ENCODE measurements at places on chromosomes 2 and 18.

GRCh38 chr2:228699888-228700287 is 518.4 kb upstream of the SPHKAP start:
- no peak for DNase-seq

DNA sequence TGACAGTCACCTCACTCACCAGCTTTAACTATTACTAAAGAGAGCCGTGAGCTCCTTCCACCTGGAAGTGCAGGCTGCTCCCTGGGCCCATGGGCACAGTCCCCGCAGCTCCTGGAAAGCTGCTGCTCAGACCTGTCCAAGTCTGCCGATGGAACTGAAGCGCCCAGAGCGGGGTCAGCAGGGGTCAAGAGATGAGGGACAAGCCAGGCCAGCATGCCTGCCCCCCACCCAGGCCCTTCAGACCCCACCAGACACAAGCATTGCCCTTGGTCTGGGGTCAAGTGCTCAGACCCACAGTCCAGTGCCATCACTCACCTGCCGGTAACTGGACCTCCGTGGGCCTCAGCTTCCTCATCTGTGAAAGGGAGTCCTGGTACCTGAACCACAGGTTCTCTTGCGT is 59.9 kb downstream of the BIN1 start:
- DNase-seq = no peak

GRCh38 chr2:232420463-232421188 is 14.0 kb downstream of the ALPG start:
- peak; percentile 35 for DNase-seq

GRCh38 chr18:68728081-68728700 is 13.3 kb upstream of the TMX3 start:
- no peak for DNase-seq

- DNase-seq = no peak
Observed at GRCh38 chr2:11962707-11963328, 216.4 kb downstream of the LPIN1 start.

DNA sequence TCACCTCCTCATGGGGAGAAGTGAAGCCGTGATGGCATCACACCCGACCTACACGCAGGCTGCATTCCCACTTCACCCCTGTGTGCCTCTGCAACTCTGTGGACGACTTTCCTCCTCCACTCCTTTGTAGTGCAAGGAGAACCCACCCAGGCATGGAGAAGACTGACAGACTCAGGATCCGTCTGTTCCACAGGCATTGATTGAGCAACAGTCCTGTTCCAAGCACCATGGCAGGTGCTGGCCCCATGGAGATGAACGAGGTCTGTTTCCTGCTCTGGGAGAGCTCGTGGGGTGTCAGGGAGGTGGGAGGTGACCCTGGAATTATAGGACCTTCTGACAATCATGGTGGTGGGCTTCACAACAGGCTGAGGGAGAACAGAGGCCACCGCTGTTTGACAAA is 284.7 kb upstream of the HDAC4 start:
- DNase-seq = no peak

- DNase-seq = peak; percentile 16
Observed at GRCh38 chr2:155310589-155310988, 612.1 kb downstream of the KCNJ3 start.

- no peak for DNase-seq
Observed at GRCh38 chr18:49875155-49875554, 61.8 kb upstream of the ACAA2 start.

GRCh38 chr2:23460228-23460627 is 75.2 kb downstream of the KLHL29 start:
- no peak for DNase-seq

- DNase-seq = no peak
Observed at GRCh38 chr2:132477962-132478361, 61.4 kb downstream of the GPR39 start.

DNA sequence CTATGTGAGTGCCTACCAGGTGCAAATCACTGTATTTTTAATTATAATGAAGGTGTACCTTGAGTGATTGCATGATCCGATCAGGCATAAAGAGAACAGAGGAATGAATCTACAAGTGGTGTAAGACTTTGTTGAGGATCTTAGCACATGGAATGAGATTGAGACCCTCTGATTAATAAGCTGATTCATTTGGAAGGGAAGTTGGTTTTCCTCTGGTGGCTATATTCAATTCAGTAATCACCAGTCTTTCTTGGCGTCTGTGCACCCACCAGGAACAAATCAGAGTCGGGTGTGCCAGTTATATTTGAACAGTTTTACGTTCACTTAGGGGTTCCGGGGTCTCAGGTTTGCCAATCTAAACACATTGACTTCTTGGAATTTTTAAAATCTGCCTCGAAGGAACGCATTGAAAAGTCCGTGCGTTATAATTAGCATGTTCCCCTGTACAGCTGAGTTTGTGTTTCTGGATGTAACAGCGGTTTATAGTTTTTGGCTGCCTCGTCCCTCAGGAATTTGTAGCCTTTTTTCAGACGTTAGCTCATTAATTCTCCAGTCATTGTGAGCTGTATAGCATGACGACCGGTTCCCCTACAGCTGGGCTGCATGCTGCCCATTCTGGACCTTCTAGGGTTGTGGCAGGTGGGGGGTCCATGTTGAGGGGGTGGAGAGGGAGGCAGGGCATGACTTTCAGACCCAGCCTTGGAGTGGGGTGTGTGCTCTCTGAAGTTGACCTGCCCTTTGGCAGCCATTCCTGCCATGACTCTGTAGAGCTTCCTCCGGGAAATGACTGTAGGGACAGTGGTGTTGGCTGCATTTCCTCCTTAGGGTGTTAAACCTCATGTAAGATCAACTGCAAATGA is 20.3 kb downstream of the MYO1B start:
- no peak for DNase-seq

GRCh38 chr2:12262681-12263436 is 453.9 kb upstream of the TRIB2 start:
- DNase-seq = no peak

- no peak for DNase-seq
Observed at GRCh38 chr2:191499874-191500565, 177.9 kb upstream of the NABP1 start.

GRCh38 chr2:62409442-62409841 is 96.6 kb downstream of the TMEM17 start:
- DNase-seq = no peak

DNA sequence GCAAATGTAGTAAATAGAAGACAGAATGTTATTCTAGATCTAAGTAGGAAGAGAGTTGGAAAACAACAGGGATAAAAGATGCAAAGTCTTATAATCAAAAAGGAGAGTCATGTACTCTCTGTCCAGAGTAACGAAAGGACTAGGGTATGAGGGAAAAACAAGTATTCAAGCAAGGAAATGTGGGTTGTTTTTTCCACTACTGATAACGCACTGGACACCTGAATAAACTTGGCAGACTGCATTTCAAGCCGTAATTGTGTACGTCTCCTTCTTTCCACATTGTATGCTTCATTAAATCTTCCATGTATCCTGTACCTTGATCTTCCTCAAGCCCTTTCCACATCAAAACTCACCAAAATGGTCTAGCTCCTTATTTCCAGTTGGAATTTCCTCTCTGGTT is 420.6 kb downstream of the ZEB2 start:
- no peak for DNase-seq

- DNase-seq = no peak
Observed at GRCh38 chr2:54594048-54594447, 129.4 kb upstream of the EML6 start.
